ENCODE measurements at places on chromosomes 6 and 20.

- no peak for DNase-seq
Measured at GRCh38 chr6:19902201-19902600, 65.0 kb downstream of the ID4 start.

GRCh38 chr6:166745801-166746668, 119.0 kb upstream of the RPS6KA2 start:
- DNase-seq: no peak

DNA sequence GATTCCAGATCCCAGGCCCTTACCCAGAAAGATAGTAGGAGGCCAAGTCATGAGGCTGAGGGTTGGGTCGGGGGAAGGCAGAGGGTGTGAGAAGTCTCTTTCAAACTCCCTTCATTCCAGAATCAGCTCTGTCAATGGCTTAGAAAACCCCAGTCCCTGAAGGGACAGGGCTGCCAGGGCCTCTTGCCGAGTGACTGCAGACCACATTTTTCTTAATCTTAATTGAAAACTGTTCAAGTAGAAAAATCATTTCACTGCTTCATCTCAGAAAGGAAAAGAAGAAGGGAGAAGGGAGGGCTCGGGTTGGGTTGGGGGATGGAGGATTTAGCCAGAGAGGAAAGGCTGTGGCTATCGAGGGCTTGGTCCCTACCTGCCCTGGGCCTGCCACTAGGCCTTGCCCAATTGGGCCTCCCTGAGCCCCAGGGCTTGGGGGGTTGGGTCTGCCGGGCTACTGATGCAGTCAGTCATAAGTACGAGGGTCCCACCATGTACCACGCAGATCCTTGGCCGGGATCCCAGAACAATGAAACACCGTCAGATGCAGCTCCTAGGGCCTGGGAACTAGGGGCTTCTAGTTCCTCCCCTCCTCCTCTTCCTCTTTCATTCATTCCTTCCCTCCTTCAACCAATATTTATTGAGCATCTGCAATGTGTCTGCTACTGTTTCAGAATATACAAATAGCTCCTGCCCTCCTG, 44.0 kb upstream of the CTNNBL1 start:
- no peak for DNase-seq

DNA sequence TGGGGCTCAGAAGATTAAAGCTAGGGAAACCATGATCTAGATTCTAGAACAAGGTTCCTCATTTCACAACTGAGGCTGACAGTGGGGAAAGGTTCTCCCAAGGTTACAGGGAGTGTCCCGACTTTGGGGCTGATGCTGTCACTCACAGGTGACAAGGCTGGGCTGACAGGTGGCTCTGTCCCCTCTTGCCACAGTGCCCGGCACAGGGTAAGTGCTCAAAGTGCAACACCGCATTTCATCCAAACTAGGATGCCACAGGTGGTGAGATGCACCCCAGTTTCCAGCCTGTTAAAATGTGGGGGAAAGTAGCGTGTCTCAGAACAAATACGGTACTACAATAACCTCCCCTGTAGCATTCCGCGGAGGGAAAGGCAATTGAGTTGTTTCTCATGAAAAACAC, 7.8 kb downstream of the ZBP1 start:
- DNase-seq: no peak

DNA sequence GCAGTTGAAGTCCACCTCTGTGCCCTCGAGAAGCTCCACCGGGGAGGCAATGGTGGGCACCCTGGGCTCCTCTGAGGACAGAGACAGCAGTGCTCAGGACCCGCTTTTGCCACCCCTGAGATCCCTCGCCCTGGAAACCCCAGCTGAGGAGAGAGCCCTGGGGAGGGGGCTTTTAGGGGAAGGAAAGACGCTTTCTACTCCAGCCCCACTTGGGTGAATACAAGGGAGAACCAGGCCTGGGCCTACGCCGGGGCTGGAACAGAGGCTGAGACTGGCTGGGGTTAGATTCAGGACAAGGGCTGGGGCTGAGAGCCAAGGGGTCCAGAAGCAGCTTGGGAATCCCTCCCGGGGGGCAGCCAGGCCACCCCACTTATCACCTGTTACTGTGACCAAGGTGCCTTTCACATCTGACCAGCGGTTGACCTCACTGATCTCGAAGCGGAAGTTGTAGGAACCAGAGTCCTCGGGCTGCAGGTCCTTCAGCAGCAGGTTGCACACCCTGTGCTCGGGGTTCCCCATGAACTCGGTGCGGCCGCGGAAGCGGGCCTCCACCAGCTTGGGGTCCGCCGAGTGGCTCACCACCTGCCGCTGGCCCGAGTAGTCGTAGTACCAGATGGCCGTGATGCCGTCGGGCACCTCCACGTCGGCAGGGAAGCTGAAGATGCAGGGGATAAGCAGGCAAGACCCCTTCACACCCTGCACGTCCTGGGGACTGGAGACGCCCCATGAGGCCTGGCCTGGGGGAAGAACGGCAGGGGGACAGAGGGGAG, 6.2 kb downstream of the SIGLEC1 start:
- no peak for DNase-seq

DNA sequence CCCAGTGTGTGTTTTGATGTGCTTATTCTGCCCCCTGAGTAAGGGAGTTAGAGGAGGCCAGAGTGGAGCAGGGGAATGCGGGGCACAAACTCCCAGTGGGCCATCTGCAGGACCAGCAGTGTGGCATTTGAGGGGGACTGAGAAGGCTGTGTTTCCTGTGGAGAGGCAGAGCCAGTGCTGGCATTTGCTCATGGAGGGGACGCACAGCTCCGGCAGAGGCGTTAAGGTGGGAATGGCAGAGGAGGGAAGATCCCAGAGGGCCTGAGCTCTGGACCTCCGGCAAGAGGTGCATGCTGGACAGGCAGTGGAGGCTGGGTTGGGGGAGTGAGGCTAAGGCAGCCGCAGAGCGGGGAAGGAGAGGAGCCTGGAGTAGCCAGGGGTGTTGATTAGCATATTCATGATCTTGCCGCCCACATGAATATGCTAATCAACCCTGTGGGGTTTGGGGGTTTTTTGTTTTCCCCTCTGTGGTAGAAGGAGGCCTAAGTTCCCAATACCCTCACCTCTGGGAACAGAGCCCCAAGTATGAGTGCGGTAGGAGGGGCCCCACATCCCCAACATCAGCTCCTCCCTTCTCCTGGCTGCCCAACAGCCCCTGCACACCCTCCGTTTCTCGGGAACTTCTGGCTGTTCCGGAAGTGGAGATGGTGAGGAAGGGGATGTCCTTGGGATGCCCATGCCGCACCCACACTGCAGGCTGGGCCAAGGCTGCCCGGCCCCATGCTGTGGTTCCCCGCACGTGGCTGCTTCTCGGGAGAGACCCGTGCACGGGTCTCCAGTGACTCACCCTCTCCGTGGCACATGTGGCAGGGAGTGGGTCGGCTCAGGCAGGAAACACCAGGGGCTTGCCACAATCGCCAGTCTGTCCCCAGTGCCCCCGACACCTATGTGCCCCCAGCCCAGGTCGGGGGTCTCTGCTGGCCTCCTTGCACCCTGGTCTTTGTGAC, 33.8 kb downstream of the DLGAP4 start:
- no peak for DNase-seq

DNA sequence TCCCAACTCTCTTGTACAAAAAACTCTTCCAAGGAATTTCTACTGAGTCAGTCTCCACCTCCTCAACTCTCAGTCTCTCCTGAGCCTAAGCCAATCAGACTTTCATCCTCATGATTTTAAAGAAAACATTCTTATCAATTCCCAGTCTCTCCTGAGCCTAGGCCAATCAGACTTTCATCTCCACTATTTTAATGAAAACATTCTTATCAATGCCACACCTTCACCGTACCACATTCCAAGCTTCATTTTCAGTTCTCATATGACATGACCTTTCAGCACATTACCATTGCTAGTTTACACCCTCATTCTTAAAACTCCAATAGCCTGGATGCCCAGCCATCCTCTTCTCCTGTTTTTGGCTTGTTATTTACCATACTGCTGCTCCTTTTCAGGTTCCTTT, 42.5 kb downstream of the SYNE1 start:
- no peak for DNase-seq

DNA sequence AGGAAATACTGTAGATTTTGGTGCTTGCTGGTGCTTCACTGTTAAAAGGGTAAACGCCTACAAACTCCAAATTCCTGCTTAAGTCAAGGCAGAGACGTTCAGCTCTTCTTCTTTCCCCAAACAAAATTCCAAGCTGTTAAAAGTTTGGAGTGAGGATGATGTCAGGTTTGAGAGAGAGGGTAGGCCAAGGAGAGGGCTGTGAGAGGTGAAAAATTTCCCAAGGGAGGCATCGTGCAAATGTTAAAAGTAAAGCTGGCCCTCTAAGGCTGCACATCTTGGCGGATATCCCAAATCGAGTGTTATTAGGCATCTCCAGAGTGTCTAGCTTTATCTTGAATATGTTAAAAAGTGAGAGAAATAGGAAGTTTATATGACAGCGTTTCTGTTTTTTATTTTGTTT, 651.8 kb downstream of the QKI start:
- DNase-seq: no peak

DNA sequence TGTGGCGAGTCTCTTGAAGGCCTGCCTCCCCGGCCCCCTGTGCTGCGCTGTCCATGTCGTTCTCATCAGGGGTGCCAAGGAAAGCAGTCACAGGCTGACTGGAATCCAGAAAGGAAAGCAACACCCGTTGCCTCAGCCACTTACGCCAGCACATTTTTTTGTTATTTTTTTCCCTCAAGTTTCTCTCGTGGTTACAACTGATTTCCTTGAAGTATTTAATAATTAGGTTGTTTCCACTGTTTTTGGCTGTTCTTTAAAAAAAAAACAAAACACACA, 17.9 kb upstream of the SLC22A1 start:
- no peak for DNase-seq

GRCh38 chr6:8180327-8181159, 78.2 kb upstream of the EEF1E1 start:
- no peak for DNase-seq

GRCh38 chr20:38447931-38448675, 13.0 kb upstream of the SNHG17 start:
- no peak for DNase-seq

GRCh38 chr20:62219992-62220665, at the start of gene HRH3:
HRH3 (minus strand) TSS chr20:62220278; CDS start chr20:62219970, 308 bp downstream.
- DNase-seq: no peak

- no peak for DNase-seq
Measured at GRCh38 chr20:20513720-20514119, 145.8 kb downstream of the INSM1 start.

DNA sequence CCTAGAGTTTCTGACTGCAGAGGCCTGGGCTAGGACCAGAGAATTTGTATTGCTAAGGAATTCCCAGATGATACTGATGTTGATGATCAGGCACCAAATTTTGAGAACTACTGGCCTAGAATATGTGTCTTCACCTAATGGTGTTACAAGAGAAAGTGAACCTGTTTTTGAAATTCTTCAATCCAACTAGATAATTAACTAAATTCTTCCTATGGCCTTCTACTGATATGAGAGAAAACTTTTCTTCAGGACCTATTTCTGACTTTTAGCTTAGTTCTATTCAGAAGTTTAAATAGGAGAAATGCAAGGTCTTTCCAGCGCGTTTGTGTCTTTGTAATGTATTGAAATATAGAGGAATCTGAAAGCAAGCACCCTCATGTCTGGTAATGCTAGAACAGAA, 7.3 kb downstream of the NKAIN2 start:
- DNase-seq: no peak

Data from SHP77 treated with DMSO at 0.1 percent for 48 hours (cell line).